Breast epithelium (tissue), 4 donors: ENCODE measurements at places on chromosomes 2 and 18.

GRCh38 chr18:46642561-46642960 is 14.5 kb downstream of the LOXHD1 start:
- no peak for DNase-seq

DNA sequence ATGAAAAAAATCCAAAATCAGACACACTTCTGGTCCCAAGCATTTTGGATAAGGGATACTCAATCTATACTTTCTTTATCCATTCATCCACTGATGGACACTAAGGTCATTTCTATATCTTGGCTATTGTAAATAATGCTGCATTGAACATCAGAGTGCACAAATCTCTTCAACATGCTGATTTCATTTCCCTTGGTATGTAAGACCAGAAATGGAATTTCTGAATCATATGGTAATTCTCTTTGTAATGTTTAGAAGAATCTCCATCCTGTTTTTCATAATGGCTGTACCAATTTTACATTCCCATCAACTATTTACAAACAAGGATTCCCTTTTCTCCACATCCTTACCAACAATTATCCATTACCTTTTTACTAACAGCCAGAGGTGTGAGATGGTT is 33.7 kb upstream of the MCM6 start:
- DNase-seq: no peak

GRCh38 chr2:166238176-166238575 is 110.4 kb upstream of the SCN1A start:
- DNase-seq: no peak

- DNase-seq: no peak
Measured at GRCh38 chr2:31937741-31938140, 73.1 kb downstream of the MEMO1 start.
